ENCODE measurements at places on chromosomes 4 and X. TPM values are rescaled to one million over a fixed set of nuclear protein-coding genes. Genes with fewer than 3 reads are reported as not detected.

The ADH1A gene
- not detected for total RNA-seq

The ABLIM2 gene
- total RNA-seq = 12.2 TPM

The GABRA4 gene
- 1.3 TPM for total RNA-seq

The SLC7A11 gene
- total RNA-seq = 194 TPM

The RNF113A gene
- 8.8 TPM for total RNA-seq

The SYNPO2 gene
- 11.7 TPM for total RNA-seq

The MAOB gene
- total RNA-seq = 5.6 TPM

The GPRASP1 gene
- 55.5 TPM for total RNA-seq

The GPR82 gene
- 0.10 TPM for total RNA-seq

The AR gene
- total RNA-seq = 5.0 TPM

The CT45A3 gene
- total RNA-seq = not detected

The CAPN6 gene
- total RNA-seq = 47.4 TPM

The C4orf51 gene
- total RNA-seq = not detected

The NUDT6 gene
- total RNA-seq = 11.1 TPM

The CHST7 gene
- 7.8 TPM for total RNA-seq

The PNMA3 gene
- total RNA-seq = 15.8 TPM

The SOX3 gene
- 2.3 TPM for total RNA-seq

The SUPT20HL2 gene
- total RNA-seq = not detected

The GLRB gene
- 20.8 TPM for total RNA-seq

The UNC5C gene
- total RNA-seq = 28.3 TPM

The GAB1 gene
- total RNA-seq = 81.6 TPM

The TIGD4 gene
- 6.1 TPM for total RNA-seq

The FGFBP2 gene
- 0.79 TPM for total RNA-seq

All from spinal cord (tissue), 10 donors.